Small intestine (tissue), 16 donors: ENCODE measurements at places on chromosomes 11 and 22. TPM values are rescaled to one million over a fixed set of nuclear protein-coding genes. Genes with fewer than 3 reads are reported as not detected.
A peak's percentile ranks its signal among the peaks of the same experiment; 100 is the strongest.

GRCh38 chr11:72370201-72370600 is 64.1 kb downstream of the CLPB start:
- no peak for DNase-seq

- peak; percentile 46 for DNase-seq
These were observed 57.2 kb upstream of the FAM181B start for GRCh38 chr11:82790723-82791484.

- no peak for DNase-seq
These were observed 24.1 kb upstream of the GAL start for GRCh38 chr11:68660066-68660810.

- DNase-seq: no peak
These were observed 1323.8 kb downstream of the BRD1 start for GRCh38 chr22:48503876-48504275.

DNA sequence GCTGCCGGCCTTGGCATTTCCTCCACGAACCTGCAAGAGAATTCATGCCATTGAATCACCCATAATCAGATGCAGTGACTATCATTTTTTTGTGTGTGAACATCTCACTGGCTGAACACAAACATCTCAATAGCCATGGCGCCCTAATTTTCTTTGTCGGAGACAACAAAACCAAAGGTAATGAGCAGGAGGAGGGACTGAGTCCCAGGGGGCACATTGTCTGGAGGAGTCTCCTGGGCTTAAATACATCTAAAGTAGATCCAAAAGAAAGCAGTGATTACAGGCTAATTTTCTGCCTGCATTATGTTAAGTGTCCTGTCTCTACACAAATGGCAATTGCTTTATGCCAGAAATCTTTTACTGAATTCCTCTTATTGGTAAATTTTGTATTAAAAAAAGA is 113.5 kb downstream of the NTM start:
- DNase-seq: no peak

- no peak for DNase-seq
These were observed 12.2 kb downstream of the PHLDB1 start for GRCh38 chr11:118619444-118620197.

DNA sequence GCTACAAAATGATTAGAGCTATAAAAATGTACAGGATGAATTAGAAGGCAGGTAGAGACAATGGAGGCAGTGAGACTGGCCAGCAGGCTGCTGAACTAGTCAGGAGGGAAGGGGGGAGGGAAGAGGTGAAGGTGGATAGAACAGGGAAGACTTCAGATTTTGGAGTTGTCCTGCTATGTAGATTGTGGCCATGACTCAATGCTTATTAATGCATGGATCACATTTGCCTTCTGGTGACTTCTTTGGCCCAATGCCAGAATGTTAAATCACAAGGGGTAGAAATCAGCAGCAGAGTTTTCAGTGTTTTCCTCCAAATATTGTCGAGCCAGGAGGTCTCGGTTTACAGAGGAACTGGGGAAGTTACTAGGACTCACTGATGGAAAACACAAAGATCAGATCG is 346.6 kb downstream of the AASDHPPT start:
- no peak for DNase-seq

The OR52A1 gene
- polyA plus RNA-seq: not detected

The LTO1 gene
- polyA plus RNA-seq: 21.1 TPM

DNA sequence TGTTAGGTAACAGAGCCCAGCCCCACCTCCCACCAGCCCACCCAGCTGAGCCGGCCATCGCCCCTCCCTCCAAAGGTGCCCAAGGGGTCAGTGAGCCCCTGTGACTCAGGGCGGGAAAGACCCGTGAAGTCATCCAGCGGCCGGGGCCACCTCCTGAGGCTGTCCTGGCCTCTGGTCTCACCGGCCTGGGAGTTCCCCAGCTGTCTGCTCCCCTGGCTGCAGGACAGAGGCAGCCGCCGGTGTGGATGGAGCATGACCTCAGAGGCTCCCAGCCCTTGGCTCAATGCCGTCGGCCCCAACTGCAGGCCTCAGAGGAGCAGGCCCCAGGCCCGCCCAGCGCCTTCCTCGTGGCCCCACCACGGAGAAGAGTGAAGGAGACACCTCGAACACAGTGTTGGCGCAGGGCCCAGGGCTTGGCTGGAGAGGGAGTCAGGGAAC is 28.7 kb downstream of the RPL3 start:
- DNase-seq: no peak

GRCh38 chr11:57597916-57598830 is 688 bp downstream of the SERPING1 start:
- DNase-seq: peak; percentile 49

The SERHL2 gene
- polyA plus RNA-seq: 4.1 TPM

DNA sequence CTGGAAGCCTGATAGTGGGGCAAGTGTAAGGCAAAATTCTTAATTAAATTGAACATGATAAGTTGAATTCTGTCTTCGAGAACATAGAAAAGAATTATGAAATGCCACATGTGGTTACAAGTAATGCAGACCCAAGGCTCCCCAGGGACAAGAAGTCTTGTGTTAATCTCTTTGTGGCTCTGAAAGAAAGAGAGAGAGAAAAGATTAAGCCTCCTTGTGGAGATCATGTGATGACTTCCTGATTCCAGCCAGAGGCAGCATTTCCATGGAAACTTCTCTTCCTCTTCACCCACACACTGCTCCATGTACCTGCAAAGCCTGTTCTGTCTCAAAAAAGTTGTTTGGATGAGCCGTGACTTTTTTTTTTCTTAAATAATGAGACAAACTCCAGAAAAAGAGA is 1.9 kb upstream of the TYR start:
- no peak for DNase-seq

DNA sequence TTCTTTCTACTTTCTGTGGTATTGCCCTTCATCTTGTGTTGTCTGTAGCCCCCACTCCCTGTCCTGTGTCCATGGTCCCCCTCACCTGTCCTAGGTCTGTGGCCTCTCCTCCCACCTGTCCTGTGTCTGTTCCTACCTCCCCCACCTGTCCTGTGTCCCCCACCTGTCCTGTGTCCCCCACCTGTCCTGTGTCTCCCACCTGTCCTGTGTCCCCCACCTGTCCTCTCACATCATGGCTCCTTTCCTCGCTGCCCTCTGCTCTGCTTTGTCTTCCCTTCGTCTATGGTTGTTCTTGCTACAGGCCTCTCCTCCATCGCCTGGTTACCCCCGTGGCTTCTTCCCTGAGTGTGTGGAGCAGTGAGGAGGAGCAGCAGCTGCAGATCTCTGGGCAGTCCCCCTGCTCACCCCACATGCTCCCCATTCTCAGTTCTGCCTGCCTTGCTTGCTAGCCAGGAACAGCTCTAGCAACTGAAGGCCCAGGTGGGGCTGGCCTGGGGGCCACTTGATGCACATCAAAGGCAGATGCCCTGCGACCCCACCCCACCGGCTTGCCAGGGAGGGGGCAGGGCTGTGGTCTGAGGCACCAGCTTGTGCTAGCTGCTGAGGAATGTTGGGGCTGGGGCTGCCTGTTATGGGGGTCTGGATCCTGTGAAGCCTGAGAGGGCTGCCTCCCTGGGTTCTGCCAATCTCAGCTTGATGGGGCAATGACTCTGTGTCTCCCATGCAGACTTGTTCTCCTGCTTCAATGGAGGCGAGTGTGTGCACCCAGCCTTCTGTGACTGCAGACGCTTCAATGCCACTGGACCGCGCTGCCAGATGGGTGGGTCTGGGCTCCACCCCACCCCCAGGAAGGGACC is 5.6 kb downstream of the OTOG start:
- no peak for DNase-seq

- peak; percentile 36 for DNase-seq
These were observed 6.0 kb upstream of the PAX6 start for GRCh38 chr11:31817054-31817620.

- no peak for DNase-seq
These were observed 70.5 kb upstream of the BLID start for GRCh38 chr11:122186439-122187080.

The MMP20 gene
- 0.03 TPM for polyA plus RNA-seq

GRCh38 chr11:131932584-131933325 is 562.3 kb downstream of the NTM start:
- no peak for DNase-seq

The SLCO2B1 gene
- 46.6 TPM for polyA plus RNA-seq

The MYRF gene
- 19.9 TPM for polyA plus RNA-seq

- DNase-seq: no peak
These were observed 120.6 kb downstream of the PDE3B start for GRCh38 chr11:14764179-14764578.

DNA sequence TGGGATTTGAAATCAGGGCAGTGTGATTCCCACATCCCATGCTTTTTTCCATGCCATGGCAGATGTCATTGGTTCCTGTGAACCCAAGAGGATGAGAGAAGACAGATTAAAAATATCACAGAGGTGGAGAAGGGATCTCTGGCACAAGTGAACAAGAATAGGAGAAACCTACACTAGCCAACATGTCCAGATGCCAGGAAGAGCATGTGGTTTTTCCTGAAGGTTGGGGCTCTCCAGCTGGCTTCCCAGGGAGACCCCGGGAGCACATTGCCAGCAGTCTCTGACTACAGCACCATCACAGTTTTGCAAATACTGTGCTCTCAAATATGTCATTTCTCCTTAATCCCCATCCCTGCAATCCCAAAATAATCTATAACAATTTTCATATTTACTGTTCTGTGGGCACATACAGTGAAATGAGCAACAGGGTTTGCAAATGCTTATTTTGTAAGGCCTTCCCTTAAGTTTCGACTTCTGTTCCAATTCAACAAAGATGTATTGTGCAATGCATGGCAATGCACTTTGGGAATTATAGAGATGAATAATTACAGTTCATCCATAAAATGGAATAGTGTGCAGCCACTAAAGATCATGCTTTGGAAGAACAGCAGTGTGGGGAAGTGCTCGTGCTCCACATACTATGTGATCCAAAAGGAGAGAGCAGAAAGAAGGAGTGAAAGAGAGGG is 4.8 kb downstream of the ANKK1 start:
- no peak for DNase-seq

DNA sequence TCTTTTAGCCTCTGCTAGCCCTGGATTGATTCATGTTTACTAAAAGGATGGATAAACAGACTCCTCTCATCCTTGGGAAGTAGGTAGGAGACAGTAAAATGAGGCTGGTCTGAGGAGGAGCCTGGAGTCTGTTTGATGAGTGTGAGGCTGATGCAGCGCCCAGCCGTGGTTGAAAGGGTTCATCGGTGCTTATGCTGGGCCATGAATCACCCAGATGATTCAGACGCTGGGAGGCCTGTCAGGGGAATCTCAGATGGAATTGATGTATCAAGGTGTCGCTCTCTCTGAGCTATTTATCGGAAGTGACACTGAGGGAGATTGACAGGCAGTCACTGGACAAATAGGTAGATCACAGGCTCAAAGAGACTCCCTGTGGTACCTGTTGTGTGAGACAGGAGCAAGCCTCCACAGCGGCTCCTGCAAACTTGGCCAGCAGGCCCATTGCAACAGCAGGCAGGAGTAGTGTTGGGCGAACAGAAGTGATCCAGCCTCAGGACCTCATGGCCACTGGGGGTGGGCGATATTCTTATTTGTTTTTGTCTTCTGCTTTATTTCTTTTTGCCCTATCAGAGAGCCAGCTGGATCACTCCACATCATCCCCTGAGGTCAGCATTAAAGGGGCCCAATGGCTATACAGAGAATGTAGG is 109.9 kb upstream of the CADM1 start:
- DNase-seq: no peak

The AIP gene
- polyA plus RNA-seq: 102 TPM

The H19 gene
- polyA plus RNA-seq: 33.2 TPM

- no peak for DNase-seq
These were observed 31.5 kb downstream of the CD44 start for GRCh38 chr11:35170503-35170902.

GRCh38 chr22:17945888-17946648 is 78.3 kb downstream of the MICAL3 start:
- no peak for DNase-seq

The PRAME gene
- polyA plus RNA-seq: not detected
